Fibroblast of gingiva (primary cell): ENCODE measurements at places on chromosomes 1 and 21.
A peak's percentile ranks its signal among the peaks of the same experiment; 100 is the strongest.

DNA sequence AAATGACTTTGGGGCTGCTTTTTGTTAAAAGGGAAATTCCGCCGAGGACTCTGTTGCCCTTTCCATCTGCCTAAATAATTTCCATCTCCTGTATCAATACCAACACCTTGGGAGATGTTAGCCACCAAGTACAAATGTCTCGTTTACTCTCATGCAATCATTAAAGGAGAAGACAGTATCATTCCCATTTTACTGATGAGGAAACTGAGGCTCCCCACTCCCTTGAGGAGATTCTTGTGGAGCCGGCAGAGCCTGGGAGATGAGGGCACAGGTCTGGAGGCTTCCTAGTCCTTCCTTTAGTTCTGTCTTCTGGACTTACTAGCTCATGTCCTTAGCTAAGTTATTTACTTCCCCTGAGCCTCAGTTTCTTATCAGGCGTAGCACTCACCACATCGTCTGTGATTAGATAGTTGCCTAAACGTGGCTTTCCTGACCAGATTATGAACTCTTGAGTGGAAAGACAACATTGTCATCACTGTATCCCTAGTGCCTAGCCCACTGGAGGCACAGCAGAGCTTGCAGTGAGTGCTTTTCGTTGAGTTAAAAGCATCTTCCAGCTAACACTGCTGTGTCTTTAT, 81.6 kb downstream of the ADSS2 start:
- no peak for DNase-seq

- DNase-seq: no peak
Observed at GRCh38 chr1:208174731-208175507, 69.3 kb downstream of the PLXNA2 start.

DNA sequence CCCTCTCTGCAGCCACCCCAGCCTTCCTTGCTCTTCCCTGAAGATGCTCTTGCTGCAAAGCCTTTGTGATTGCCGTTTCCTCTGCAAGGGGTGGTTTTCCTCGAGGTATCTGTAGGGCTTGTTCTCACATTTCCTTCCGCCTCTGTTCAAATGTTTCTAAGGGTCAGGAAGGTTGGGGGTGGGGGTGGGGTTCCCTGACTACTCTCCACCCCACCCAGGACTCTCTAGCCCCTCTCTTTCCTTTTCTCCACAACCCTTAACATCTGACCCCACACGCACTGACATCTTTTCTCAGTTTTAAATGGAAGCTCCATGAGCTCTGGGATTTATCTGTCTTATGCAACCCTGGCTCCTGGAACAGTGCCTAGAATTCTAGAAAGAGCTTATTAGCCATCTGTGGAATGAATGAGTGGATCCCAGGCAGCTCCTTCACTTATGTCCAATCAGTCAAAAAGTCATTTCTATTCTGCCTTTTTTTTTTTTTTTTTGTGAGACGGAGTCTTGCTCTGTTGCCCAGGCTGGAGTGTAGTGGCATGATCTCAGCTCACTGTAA, 27.3 kb upstream of the ZNF362 start:
- peak; percentile 86 for DNase-seq

DNA sequence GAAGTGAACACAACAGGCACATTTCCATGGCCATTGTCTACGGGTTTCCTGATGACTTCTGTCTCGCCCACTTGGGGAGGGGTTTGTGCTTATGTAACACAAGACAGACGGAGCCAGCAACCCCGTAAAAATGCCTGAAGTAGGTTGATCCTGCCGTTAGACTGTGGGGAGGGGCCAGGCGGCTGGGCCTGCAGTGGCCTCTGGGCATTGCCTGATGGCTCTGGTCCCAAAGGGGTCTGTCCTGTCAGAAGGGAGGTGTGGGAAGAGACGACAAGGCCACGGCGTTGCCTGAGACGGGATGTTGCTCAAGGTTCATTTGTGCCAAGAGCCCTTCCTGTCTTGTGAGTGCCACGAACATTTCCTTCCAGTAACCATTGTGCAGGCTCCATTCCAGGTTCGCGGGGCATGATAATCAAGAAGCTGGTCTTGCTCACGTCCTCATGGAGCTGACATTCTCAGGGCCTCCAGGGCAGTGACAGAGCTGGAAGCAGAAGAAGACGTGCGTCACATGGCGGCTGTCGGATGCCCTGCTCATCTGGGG, 44.7 kb downstream of the ABCG1 start:
- DNase-seq: no peak

DNA sequence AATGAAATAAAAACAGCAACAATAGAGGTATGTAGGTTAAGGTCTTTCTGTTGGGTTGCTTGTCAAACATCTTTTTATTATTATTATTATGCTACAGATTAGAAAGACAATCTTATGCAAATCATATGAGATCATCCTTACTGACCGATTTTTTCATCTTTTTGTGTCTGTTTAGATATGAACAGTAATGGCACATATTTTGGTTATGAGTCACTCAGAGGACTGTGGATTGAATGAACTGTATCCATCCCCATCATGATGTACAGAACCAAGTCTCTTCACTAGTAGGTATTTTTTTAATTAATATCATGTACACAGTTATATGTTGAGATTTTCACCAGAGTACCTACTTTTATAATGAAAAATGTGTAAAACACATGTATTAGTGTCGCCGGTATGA, 159.1 kb downstream of the CHRM3 start:
- DNase-seq: no peak

GRCh38 chr21:36145259-36145658, 10.4 kb downstream of the CBR3 start:
- DNase-seq: no peak

DNA sequence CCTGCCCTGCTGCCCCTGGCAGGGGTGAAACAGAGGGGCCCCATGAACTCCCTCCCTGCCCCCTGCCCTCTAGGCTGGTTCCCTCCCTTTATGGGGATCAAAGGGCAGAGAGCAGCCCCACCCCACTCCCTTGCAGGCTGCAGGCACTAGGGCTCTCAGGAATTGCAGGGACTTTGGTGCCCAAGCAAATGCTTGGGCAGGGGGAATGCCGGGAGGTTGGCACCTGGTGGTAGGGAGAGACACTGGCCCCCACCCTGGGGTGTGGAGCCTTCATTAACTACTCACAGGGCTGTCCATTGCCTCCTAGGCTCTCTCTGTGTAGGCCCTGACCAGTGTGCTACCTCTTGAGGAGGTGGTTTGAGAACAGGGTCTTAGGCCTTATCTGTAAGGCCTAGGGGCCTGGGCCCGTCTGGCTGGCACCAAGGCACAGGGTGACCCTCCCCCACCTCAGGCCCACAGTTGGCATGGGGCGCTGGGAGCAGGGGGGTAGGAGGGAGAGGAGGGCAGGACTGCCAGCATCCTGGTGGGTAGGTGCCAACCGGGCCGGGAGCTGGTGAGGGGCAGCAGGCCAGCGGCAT, 4.7 kb downstream of the ZBTB7B start:
- DNase-seq: no peak
